Right lung (tissue), 10 donors: ENCODE measurements at places on chromosomes 2 and 18. TPM values are rescaled to one million over a fixed set of nuclear protein-coding genes. Genes with fewer than 3 reads are reported as not detected.

LCT gene
- polyA plus RNA-seq = 0.12 TPM

CDH7 gene
- 1.8 TPM for polyA plus RNA-seq

C2orf81 gene
- 6.0 TPM for polyA plus RNA-seq

DNAJC5G gene
- polyA plus RNA-seq = 0.23 TPM

RAB27B gene
- polyA plus RNA-seq = 7.6 TPM

LAMA1 gene
- 9.7 TPM for polyA plus RNA-seq

PTH2R gene
- 0.12 TPM for polyA plus RNA-seq

SLC8A1 gene
- 4.2 TPM for polyA plus RNA-seq

MAP2 gene
- polyA plus RNA-seq = 9.4 TPM

RAB6C gene
- 0.51 TPM for polyA plus RNA-seq
